Activated naive CD8-positive, alpha-beta T cell treated with anti-CD3 and anti-CD28 coated beads, Interleukin-2, amount 10 ng/mL, durations not matched to agents 7 days and 5 days (primary cell): ENCODE measurements at places on chromosomes 16 and 17.

DNA sequence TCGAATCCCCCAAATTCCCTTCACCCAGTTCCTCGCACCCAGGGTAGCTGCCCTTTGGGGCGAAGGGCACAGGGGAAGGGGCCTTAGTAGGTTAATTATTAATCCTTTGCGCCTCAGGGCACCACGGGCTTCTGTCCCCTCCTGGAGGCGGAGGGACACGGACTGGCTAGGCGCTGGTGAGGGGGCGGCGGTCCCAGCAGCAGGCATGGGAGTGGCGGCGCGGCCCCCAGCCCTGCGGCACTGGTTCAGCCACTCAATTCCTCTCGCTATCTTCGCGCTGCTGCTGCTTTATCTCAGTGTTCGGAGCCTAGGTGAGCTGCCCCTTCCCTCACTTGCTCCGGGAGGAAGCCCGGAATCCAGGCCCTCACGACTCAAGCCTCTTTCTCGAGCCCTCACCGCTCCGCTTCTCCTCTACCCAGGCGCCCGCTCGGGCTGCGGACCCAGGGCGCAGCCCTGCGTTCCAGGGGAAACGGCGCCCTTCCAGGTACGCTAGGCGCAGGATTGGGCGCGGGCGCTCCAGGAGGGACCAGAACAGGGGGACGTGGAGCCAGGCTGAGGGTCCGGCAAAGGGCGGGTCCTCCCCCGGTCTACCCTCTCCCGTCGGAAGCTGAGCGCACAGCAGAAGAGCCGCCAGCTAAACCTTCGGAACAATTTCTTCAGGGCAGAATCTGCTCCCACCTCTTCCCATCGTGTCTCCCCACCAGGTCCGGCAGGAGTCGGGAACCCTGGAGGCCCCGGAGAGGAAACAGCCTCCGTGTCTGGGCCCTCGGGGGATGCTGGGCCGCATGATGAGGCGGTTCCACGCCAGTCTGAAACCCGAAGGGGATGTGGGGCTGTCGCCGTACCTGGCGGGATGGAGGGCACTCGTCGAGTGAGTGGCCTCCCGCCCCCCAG lies at the start of gene GLTPD2:
Gene GLTPD2, plus strand, starts transcription at position 158 of the 894 bp plus-strand sequence. Its CDS starts 48 bp downstream, at position 206.
- no peak for DNase-seq

DNA sequence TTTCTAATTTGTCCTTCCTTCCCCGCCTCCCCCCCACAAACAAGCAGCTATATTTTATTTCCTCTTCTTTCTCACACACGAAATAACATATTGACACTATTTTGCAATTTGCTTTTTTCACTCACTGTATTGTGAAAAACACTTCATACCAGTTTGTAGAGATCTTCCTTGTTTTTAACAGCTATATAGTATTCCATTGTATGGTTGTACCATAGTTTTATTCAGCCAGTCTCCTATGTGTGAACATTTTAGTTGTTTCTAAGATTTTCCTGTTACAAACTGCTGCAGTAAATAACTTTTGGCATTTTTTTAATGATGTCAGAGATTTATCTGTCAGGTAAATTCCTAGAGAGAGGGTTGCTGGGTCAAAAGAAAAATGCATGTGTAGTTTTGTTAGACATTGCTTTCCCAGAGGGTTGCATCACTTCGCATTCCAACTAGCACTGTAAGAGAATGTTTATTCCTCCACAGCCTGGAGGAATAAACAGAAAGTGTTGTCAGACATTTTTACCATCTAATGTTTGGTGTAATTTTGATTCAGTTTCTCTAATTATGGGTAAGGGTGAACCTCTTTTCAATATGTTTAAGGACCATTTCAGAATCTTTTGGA lies 101.2 kb downstream of the MRTFB start:
- no peak for DNase-seq

DNA sequence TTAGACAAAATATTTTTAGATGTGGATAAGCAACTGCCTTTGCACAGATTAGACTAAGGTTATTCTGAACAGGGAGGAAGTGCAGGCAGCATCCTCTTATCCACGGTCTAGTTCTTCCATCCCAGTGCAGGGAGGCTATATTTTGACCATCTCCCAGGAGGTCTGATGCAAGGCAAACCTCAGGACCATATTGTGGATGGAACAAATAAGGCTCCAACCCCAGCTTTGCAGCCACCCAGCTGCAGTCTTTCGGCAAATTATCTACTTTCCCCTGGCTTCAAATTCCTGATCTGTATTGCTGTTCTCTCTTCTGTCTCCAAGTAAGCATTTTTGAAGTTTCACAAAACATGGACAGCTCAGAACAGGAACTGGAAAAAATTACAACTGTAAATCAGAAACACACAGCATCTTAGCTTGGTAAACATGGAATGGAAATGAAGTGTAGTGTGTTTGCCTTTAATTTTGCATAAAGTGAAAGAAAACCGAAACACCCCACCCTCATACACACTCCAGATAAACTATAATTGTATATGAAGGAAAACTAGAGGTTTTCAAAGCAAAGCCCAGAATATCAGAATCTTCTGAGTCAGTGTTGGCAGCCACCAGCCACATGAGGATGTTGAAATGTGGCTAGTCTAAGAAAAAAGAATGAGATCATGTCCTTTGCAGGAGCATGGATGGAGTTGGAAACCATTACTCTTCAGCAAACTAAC lies 33.5 kb upstream of the MON1B start:
- no peak for DNase-seq

DNA sequence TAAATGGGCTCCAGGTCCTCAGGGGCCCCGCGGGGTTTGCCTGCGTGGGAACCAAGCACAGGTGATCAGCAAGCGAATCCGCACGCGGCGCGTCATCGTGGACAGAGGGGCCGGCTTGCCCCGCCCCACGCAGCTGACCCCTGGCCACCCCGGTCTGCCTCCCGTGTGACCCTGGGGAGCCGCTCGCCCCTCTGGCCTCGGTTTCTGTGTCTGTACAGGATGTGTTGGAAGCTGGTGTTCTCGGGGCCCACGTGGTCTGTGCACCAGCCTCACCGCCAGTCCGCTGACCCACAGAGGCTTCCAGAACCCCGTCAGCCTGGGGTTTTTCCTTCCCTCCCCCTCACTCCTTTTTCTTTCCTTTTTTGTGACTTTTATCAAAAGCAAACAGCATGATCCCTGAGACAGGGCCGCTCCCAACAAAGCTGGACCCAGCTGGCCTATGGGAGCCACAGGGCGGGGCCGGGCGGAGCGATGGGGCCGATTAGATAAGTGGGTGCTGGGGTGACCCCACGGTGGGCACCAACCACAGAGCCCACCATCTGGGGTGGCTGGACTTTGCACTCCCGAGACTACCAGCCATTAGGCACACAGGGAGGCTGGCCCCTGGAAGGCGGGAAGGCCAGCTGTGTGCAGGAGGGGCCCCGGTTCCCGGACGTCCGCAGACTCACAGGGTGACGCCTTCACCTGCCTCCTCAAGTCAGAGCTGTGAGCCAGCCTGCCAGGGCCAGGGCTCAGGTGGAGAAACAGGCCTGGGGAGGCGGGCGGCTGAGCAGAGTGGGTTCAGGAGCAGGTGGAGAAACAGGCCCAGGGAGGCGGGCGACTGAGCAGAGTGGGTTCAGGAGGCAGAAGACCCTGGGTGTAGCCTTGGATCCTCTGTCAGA lies 56.0 kb downstream of the ZFPM1 start:
- DNase-seq, result no peak

GRCh38 chr16:73036074-73036826 lies 11.7 kb downstream of the ZFHX3 start:
- DNase-seq, result no peak

- no peak for DNase-seq
These were observed 87.3 kb downstream of the MAP2K6 start for GRCh38 chr17:69501591-69502468.

DNA sequence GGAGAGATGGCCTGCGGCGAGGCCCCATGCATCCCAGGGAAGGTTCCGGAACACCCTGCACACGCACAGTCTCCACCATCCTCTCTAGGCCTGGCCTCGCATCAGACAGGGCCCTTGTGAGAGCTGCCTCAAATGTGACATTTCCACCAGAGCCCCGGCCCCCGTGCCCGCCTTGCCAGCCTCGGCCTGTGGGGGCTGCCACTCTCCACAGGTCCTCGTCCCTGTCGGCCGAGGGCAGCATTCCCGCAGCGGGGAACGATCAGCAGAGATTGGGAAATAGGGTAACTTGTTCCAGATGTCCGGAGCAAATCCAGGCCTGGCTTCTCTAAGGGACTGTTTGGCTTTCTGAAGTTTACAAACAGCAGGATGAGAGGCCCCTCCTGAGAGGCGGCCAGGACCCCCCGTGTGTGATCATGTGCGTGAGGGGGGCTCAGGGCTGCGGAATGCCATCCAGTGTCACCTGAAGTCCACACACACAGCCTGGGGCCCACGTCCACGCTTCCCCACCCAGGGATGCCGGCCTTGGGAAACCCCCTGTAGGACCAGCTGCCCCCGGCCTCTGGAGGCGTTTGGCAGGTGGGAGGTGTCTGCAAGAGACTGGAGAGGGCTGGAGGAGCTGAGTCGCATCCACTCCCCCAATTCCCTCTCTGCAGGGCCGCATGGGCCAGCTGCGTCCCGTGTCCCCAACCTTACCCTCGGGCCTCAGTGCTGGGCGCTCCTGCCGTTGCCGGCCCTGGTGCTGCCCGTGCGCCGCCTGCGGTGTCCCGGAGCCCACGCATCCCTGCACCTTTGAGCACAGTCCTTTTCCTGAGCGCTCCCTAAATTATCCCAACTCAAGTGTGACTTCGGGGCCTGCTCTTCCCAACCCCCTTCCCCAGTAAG lies 70.4 kb downstream of the ZDHHC7 start:
- no peak for DNase-seq
